ENCODE measurements at places on chromosomes 1 and 21.

DNA sequence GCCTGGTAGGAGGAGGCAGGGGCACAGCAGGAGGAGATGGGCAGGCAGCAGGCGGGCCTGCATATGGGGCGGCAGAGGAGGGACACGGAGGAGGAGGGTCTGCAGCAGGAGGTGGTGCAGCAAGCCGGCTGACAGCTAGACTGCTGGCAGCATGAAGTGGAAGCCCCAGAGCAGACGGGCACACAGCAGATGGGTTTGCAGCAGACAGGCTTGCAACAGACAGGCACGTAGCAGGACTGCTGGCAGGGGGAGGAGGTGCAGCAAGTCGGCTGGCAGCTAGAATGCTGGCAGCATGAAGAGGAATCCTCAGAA is 615 bp downstream of the KRTAP10-5 start:
- DNase-seq, result no peak

GRCh38 chr1:43445606-43446387 is 7.9 kb downstream of the HYI start:
- no peak for DNase-seq

DNA sequence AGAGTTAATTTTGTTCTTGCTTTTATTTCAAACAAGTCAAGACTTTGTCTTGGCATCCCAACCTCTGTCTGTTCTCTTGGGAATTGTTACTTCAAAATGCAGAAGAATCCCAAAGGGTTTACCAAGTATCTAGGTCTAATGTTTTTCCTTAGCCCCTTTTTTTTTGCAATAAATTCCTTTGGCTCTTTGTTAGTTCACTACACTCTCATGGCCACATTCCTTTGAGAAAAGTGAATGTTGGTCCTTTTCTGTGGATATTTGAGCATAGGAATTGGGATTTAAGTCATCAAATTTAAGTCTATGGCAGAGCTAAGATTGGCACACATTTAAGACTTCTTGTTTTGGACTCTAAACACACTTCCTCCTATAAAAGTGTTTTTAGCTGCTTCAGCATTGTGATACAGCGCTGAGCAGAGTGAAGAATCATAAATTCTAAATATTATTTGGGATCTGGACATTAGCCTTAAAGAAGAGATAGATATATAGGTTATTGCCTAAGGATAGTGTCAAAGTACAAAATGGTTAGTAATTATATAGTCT is 1.9 kb downstream of the BTF3L4 start:
- DNase-seq, result no peak

DNA sequence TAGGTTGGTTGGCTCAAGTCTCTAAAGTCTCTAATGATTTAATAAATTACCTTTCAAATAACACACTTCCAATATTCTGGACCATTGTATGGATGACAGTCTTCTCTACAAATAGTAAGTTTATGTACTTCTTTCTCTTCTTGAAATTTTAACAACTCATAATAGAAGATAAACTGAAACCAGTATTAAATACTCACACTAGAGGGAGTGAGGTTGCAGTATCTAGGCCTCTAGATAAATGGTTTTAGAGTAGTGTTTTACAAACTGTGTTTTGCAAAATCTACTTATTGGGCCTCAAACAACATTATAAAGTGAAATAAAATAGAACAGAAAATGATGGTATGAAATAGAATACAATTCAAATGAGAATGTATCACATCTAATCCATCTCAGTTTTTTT is 479.9 kb upstream of the BRINP3 start:
- DNase-seq, result no peak

- no peak for DNase-seq
These were observed 558 bp downstream of the USP1 start for GRCh38 chr1:62437273-62437940.

- DNase-seq, result no peak
These were observed 1.6 kb downstream of the CD247 start for GRCh38 chr1:167516404-167517388.

DNA sequence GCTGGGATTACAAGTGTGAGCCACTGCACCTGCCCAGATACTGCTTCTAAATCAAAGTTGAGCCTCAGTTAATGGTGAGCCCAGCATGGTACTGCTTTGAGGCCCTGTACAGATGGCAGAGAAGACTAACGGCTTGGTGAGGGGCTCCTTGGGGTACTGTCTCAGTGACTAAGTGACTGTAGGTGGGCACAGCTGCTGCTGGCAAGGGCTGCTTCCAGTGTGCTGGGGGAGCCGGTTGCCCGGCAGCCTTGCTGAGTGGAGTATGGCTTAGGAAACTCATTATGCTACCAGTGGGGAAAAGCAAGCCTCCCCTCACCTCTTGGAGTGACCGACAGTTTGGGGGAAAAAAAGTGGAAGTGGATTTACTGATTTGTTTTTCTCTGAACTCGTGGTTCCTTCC is 23.6 kb upstream of the ARHGEF10L start:
- no peak for DNase-seq

DNA sequence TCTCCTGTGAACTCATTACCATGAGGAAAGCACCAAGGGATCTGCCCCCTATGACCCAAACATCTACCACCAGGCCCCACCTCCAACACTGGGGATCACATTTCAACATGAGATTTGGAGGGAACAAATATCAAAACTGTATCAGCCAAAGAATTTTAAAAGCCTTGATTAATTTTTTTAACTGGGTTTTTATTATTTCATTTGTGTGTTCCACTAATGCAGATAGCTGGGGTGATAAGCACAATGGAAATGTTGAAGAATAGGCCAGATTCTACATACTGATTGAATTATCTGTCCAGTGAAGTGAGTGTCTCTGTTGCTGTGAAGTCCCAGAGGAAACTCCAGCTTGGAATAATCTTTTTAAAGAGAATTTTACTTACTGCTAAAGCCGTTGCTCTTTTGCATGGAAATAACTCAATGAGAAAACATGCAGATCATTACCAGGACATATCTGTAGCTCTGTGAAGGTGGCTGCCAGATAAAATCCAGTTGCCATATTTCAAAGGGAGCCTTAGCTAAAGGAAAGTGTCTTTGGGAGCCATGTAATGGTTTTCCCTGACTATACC is 44.4 kb upstream of the DHCR24 start:
- DNase-seq, result no peak

- no peak for DNase-seq
These were observed 7.1 kb upstream of the DIPK1A start for GRCh38 chr1:92968138-92969032.

- DNase-seq, result no peak
These were observed 723.0 kb downstream of the PTPRU start for GRCh38 chr1:29959356-29959755.

GRCh38 chr1:52474807-52475206 is 70.4 kb downstream of the PRPF38A start:
- DNase-seq, result no peak

DNA sequence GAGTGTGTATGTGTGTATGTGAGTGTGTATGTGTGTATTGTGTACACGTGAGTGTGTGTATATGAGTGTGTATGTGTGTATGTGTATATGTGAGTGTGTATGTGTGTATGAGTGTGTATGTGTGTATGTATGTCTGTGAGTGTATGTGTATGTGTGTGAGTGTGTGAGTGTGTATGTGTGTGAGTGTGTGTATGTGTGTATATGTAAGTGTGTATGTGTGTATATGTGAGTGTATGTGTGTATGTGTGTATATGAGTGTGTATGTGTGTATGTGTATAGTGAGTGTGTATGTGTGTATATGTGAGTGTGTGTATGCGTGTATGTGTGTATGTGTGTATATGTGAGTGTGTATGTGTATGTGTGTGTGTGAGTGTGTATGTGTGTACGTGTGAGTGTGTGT is 49.2 kb downstream of the GREM2 start:
- DNase-seq, result no peak

DNA sequence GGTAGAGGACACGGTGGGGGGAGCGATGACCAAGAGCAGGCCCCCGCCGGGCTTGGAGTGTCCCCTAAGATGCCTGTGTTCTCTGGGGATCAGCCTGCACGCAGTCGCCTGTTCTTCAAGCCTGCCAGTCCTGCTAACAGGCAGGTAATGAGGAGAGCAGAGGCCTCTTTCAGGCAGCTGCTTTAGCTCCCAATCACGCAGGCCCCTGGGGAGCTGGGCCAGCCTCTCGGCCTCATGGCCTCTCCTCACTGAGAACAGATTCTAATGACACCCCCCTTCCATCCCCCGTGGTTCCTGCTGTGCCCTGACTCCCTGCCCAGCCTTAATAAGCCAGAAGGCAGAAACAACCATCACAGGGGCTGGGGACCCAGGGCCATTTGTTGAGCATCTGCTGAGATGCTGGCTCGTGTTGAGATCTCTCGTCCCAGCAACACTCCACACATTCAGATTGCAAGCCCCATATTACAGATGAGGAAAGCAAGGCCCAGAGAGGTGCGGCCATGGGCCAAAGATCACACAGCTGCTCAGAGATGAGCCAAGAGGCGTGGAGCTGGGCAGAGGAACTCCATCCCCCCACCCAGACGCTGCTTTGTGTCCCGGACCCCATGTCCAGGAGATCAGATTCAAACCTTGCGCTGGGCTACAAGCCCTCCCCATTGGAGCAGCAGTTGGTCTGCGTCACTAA is 71.6 kb upstream of the CASZ1 start:
- no peak for DNase-seq

- DNase-seq, result no peak
These were observed 1.6 kb downstream of the SOX13 start for GRCh38 chr1:204074274-204075138.

DNA sequence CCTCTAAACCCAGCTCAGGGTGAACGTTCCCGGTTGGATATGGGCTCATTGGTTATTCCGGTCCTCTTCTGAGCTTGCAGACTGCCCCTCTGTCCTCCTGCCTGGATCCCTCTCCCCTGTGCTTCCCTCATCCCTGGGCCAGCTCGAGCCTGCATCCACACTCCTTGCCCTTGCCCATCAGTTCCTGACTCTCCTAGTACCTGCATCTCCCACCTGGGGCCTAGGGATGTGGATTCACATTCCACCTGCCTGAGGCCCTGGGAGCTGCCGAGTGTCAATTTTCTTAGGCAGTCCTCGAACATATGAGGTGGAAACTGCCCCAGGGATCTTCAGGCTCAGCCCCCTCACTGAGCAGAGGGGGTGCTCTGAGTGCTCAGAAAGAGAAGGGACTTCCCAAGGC is 252.2 kb downstream of the GRIK3 start:
- DNase-seq, result no peak

DNA sequence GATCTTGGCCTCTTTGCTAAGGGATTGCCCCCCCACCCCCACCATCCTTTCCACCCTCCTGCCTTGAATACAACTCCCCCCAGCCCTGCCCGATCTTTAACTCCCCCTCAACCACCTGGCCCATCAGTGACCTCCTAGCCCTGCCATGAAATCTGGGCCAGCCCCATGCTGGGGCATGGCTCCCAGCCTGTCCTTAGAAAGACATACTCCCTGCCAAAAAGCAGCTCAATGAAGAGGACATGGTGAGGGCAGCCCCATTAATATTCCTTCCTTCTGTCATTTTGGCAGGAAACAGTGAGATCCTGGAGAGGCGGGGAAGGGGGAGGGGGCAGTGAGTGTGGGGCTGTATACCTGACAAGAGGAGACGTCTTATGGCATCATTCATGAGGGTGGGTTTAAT is 66.8 kb upstream of the DISP3 start:
- DNase-seq, result no peak

- no peak for DNase-seq
These were observed 7.8 kb upstream of the SRRM1 start for GRCh38 chr1:24635195-24635843.

DNA sequence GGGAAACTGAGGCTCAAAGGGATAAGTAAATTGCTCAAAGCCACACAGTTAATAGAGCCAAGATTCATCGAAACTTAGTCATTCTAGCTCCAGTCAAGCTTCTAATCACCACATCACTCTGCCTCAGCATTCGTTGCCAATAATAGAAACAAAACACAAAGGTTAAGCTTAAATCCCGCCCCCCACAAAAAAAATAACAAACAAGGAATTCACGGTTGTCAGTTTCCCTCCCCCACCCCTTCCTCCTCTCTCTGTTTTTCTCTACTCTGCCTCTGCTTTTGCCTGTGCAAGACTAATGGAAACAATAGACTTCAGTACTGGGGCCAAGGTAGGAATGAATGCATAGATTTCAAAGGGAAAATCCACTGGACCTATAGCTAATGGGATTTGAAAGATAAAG is 70.7 kb upstream of the ZNF644 start:
- no peak for DNase-seq

- DNase-seq, result no peak
These were observed 8.7 kb downstream of the LDLRAD2 start for GRCh38 chr1:21820597-21821232.

DNA sequence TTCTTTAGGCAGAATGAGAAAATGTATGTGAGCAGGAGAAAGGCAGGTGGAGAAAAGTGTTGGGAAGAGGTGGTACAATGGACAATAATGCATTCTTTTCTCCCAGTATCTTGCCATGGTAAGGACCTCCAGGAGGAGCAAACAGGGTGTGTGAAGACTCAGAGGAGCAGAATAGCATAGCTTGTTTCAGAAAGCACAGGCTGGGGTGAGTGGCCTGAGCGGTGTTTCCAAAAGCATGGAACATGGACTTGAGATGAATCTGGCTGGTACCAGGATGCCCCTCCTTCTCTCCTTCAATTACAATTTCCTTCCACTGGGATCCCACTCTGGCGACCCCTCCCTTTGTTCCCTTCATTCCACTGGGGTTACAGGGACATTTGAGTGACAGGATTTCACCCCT is 123.4 kb upstream of the TNR start:
- no peak for DNase-seq

- no peak for DNase-seq
These were observed 252.5 kb downstream of the SDCCAG8 start for GRCh38 chr1:243508303-243508713.

DNA sequence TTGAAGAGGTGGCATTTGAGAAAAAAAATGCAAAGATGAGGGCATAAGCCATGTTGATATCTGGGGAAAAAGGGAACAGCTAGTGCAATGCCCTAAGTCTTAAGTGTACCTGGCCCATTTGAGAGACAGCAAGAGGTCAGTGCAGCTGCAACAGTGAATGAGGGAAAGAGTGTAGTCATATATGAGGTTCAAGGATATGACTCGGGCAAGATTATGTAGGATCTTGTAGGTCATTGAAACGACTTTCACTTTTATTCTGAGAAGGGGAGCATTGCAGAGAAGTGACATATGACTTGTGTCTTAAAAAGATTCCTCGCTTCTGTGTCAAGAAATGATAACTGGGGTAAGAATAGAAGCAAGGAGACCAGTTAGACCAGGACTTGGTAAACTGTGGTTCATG is 31.0 kb downstream of the NTMT2 start:
- no peak for DNase-seq

DNA sequence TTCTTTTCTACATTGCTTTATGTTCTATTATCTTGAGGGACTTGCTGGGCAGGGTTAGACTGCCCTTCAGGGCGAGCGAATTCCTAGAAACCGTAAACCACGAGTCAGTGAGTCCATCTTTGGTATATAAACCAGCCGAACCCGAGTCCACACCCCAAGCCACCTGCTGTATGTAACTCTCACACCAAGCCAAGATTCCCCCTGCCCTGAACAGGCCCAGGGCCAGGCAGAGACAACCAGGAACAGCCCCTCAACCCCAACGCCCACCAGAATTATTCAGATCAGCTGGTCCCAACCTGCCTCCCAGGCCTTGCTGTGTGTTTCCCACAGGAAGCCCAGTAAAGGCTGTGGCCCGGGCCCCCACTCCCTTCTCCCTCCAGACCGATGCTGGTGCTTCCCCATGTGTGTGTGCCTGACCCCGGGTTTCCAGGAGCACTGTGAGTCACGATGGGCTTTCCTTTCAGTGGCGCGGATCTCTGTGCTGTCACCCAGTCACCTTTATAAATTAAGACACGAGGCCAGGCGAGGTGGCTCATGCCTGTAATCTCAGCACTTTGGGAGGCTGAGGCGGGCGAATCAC is 17.1 kb downstream of the KIF17 start:
- DNase-seq, result no peak
